ENCODE measurements at places on chromosomes 5 and 9. TPM values are rescaled to one million over a fixed set of nuclear protein-coding genes. Genes with fewer than 3 reads are reported as not detected.

ERCC8 gene
- 6.6 TPM for total RNA-seq

CAMK4 gene
- total RNA-seq, result 57.1 TPM

RASEF gene
- total RNA-seq, result 1.9 TPM

DNA sequence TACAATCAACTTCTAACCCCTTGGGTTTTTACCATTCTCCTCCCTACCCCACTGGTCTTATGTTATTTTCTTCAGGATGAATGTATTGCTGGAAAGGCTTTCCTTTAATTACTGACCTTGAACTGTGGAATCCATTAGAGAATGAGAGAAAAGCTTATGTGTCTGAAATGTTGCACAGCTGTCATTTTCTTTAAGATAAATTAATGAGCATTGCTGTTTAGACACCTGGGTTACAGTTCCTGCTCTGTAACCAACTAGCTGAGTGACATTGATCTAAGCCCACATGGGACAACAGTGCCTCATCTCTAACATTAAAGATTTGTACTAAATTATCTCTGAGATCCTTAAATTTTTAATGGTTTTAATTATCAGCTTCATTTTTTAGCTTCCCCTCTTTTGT lies 507.0 kb downstream of the TAF11L14 start:
- DNase-seq, result no peak

DNA sequence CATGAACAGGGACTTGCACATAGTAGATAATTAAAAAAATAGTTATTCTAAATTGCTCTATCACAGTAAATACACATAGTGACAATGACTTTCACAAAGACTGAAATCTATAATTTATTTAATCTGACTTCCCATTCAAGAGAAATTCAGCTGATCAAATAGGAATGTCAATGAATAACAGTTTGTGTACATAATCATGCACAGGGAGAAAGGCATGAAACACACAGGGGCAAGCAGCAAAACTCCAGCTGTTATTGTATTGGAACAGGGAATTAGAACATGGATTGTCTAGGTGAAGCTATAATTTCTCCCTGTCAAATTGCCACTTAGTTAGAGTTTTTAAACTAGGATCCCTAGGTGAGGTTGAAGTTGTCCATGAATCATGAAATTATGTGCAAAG lies 99.9 kb downstream of the HCN1 start:
- no peak for DNase-seq

- DNase-seq, result no peak
Measured at GRCh38 chr9:133873009-133873408, 119.1 kb downstream of the VAV2 start.

GRCh38 chr9:14909601-14909960 lies 647 bp downstream of the FREM1 start:
- DNase-seq, result no peak

DNA sequence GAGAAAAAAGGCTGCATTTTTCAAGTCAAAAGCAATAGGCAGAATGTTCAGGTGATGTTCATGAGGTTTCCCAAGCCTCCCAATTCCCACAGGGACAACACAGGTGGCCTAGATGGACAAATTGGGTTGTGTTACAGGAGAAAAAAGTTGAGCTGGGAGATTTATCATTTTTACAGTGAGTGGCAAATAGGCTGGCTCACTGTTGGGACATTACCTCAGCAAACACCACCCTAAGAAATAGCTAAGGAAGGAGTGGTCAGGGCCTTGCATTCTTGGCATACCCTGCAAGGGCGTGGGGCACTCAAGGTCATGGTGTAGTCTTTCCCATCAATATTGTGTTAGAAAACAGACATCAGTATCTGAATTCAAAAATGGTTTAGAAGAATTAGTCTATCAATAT lies 23.3 kb upstream of the CPLANE1 start:
- no peak for DNase-seq

All from dorsolateral prefrontal cortex (tissue), 122 donors.